Transverse colon (tissue), 4 donors: ENCODE measurements at places on chromosomes 2 and 18. TPM values are rescaled to one million over a fixed set of nuclear protein-coding genes. Genes with fewer than 3 reads are reported as not detected.

PARD3B gene
- total RNA-seq: 43.0 TPM

- H3K27me3 ChIP-seq: no peaks in the 10 kb centered on the region
- no peak overlapping the region for H3K27ac ChIP-seq
- no peaks in the 10 kb centered on the region for H3K4me1 ChIP-seq
- DNase-seq: no peak
- H3K36me3 ChIP-seq: no peaks in the 10 kb centered on the region
Observed at GRCh38 chr2:60746318-60746717, 9.8 kb upstream of the PAPOLG start.

OR6B2 gene
- total RNA-seq: not detected

DNA sequence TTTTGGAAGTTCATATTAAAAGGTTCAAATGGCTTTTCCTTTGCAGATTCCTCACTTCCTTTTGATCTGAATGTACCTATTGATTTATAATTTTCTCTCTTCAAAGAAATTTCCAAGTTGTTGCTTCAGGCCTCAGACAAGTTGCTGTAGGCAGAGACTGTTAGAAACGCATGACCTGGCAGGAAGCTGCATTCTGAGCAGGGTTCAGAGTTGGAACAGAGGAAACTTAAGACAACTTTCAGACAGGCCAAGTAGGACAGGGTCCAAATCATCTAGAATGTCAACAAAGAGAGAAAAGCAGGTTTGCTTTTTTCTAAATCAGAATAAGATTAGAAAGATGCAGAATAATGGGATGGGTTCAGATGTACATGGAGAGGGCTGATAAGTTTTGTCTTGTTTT is 416.3 kb downstream of the LRP1B start:
- H3K27me3 ChIP-seq: no peaks in the 10 kb centered on the region
- DNase-seq: no peak
- no peaks in the 10 kb centered on the region for H3K4me1 ChIP-seq
- H3K36me3 ChIP-seq: no peaks in the 10 kb centered on the region
- no peak overlapping the region for H3K27ac ChIP-seq
- H3K4me3 ChIP-seq: no peak overlapping the region

IL1RL2 gene
- total RNA-seq: not detected
